ENCODE measurements at places on chromosomes 13 and 19. TPM values are rescaled to one million over a fixed set of nuclear protein-coding genes. Genes with fewer than 3 reads are reported as not detected.

- DNase-seq, result no peak
Measured at GRCh38 chr13:20525144-20525600, 485 bp downstream of the CRYL1 start.

DNA sequence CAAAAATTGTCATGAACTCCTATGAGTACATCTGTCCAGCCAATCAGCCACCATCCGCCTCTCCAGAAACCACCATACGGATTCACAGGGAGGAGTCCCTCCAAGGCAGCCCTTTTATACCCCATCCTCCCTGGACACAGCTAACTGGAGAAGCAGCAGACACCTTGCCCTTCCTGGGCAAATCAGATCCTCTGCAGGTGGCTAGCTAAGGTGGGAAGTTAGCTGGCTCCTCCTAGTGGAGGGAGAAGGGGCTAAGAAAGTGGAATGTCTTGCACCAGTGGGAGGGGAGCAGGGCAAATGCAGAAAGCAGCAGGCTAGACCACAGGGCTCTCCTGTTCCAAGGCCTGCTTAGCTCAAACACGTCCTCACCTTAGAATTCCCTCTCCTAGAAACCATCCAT lies 46.2 kb upstream of the UQCRFS1 start:
- no peak for DNase-seq

- DNase-seq, result no peak
Measured at GRCh38 chr13:113849981-113850721, 13.7 kb downstream of the GAS6 start.

DNA sequence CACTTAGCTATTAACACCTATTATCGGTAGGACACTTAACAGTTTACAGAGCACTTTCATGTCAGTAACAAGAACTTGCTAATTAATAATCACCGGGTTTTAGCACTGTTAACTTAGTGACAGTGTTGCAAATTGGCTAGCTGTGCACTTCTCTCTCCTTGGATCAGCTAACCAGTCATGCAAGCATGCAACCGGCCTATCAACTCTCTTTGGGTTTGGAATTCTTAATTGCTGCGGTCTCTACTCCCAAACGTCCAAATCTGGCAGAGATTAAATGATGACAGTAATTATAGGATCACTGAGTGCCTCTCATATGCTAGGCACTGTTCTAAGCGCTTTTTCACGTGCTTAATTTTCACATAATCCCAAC lies 1.2 kb downstream of the EPS15L1 start:
- no peak for DNase-seq

DNA sequence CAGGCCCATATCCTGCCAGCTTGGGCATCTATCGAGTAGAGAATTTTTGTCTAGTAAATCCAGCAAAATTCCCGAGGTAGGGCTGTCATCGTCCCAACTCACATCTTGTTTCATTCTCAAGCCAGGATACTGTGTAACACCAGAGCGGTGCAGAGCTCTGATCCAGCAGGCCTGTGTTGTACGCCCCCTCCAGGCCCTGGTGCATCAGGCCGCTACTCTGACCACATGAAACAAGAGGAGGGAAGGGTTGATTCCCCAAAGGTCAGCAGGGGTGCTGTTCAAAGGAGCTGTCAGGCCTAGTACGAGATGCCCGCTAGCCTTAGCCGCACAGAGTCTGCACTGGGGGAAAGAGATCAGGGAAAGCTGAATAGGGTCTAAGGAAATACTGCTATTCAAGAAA lies 276.0 kb downstream of the SLC7A1 start:
- no peak for DNase-seq

DNA sequence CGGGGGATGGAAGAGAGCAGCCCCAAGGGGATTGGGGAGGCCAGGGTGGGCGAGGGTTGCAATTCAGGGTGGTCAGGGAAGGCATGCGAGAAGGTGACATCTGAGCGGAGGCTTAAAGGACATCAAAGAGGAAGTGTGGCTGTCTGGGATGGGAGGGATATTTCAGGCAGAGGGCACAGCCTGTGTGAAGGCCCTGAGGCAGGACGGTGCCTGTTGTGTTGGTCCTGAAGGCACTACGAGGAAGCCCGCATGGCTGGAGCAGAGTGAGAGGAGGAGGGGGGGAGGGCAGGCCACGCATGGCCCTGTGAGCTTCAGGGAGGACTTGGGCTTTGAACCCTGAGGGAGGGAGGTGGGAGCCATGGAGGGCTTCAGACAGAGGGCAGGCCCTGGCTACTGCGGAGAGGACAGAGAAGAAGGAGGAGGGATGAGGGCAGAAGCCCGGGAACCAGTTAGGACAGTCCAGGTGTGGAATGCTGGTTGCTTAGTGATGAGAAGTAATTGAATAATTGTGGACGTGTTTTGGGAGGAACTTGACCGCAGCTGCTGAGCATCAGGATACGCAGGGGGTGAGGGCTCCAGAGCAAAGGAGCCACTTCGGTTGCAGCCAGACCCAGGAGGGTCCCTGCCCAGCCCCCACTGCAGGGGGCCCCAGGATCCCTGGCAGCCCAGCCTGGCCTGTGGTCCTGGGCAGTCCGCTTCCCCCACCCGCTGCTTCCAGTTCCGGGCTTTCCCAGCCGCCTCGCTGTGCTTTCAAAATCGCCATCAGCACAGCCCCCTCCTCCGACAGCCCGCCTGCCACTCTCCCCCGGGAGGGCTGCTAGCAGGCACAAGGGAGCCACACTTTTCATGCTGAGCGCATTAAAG lies 6.2 kb downstream of the TLE6 start:
- DNase-seq, result no peak

GRCh38 chr19:49631014-49631588 lies 8.8 kb downstream of the RRAS start:
- no peak for DNase-seq

DNA sequence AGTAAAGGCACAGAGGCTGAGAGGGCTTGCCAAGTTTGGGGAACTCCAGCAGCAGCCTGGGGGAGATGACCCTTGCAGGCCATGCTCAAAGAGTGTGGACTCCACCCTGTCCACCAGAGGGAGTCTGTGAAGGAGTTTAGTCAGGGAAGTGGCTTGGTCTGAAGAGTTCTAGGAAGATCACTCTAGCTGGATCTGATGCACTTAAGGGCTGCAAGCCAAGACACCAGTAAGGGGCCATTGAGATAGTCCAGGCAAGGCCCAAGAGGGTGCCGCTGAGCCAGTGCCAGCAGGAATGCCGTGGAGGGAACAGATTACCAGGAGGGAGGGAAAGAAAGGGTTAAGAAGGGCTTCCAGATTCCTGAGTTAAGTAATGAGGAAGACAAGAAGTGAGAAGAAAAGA lies 68.7 kb downstream of the ZAR1L start:
- DNase-seq, result peak; percentile 88

GRCh38 chr13:21348488-21349120 lies 110.5 kb downstream of the ZDHHC20 start:
- no peak for DNase-seq

GRCh38 chr19:44592451-44592890 lies 20.9 kb upstream of the IGSF23 start:
- DNase-seq, result no peak

- DNase-seq, result no peak
Measured at GRCh38 chr19:1674293-1674679, 21.9 kb upstream of the TCF3 start.

- no peak for DNase-seq
Measured at GRCh38 chr13:34155931-34156607, 338.1 kb downstream of the RFC3 start.

DNA sequence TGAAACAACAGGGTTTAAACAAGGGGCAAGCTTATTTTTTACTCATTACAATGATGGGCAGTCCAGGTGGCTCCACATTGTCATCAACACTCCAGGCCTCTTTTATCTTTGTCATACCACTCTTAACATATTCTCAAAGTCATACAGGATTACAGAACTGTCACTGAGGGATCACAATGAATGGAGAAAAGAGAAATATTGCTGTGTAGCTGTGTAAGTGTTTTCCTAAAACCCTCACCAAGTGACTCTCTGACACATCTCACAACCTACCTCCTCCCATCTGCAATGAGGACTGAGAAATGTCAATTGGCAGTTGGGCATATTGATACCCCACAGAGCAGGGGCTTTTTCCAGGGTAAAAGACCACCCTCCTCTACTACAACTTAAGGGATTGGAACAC lies 562.1 kb downstream of the TBC1D4 start:
- DNase-seq, result no peak

DNA sequence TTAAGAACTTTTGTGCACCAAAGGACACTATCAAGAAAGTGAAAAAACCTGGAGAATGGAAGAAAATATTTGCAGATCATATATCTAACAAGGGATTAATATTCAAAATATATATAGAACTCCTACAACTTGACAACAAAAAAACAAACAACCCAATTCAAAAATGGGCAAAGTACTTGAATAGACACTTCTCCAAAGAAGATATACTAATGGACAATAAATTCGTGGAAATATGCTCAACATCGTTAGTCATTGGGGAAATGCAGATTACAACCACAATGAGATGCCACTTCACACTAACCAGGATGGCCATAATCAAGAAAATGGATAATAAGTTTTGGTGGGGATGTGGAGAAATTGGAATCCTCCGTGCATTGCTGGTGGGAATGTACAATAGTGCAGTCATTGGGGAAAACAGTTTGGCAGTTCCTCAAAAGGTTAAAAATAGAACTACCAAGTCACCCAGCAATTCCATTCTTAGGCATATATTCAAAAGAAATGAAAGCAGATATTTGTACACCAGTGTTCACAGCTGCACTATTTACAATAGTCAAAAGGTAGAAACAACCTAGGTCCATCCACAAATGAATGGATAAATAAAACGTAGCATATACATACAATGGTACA lies 2.2 kb upstream of the LSR start:
- peak; percentile 5 for DNase-seq

GRCh38 chr19:46745521-46746280 lies at the start of gene FKRP:
Gene FKRP (plus strand): TSS chr19:46746057. CDS start chr19:46755451, 9,394 bp downstream.
- DNase-seq, result no peak

DNA sequence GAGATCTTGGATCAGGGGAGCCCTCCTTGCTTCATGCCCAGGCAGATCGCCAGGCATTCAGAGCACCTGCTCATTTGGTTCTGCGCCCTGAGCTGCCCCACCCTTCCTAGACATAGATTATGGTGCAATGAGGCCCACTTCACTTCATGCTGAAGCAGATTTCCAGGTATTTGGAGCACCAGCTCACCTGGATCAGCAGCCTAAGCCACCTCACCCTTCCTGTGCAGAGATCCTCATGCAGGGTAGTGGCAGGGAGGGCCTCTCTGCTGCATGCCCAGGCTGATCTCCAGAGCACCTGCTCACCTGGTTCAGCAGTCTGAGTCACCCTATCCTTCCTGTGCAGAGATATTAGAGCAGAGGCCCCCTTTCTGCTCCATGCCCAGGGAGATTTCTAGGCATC lies 1966.1 kb downstream of the PCDH9 start:
- DNase-seq, result no peak

GRCh38 chr19:3785451-3785937 lies 687 bp downstream of the MATK start:
- DNase-seq, result no peak

GRCh38 chr19:38006361-38007045 lies 99.5 kb downstream of the SIPA1L3 start:
- DNase-seq, result no peak

- no peak for DNase-seq
Measured at GRCh38 chr19:5627395-5627904, 4.6 kb downstream of the SAFB start.

GRCh38 chr13:111337206-111337605 lies 16.8 kb downstream of the TEX29 start:
- DNase-seq, result peak; percentile 30

- no peak for DNase-seq
Measured at GRCh38 chr13:79183231-79183630, 222.8 kb downstream of the RBM26 start.

- DNase-seq, result no peak
Measured at GRCh38 chr19:17025991-17026658, 485 bp downstream of the CPAMD8 start.

- DNase-seq, result no peak
Measured at GRCh38 chr13:44769686-44770085, 193.6 kb upstream of the TSC22D1 start.

DNA sequence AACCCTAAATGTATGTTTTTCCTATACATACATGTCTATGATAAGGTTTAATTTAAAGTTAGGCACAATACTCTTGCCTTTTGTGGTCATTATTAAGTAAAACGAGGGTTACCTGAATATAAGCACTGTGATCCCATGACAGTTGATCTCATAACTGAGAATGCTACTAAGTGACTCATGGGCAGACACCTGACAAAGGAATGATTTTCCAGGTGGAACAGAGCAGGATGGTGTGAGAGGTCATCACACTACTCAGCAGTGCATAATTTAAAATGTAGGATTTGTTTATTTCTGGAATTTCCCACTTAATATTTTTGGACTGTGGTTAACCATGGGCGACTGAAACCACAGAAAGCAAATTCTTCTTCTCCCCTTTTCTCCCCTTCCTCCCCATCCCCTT lies 178.9 kb downstream of the UGGT2 start:
- no peak for DNase-seq

- DNase-seq, result no peak
Measured at GRCh38 chr19:18464646-18465045, 26.7 kb upstream of the ISYNA1 start.

- DNase-seq, result no peak
Measured at GRCh38 chr19:8557642-8558238, 19.5 kb downstream of the MYO1F start.

DNA sequence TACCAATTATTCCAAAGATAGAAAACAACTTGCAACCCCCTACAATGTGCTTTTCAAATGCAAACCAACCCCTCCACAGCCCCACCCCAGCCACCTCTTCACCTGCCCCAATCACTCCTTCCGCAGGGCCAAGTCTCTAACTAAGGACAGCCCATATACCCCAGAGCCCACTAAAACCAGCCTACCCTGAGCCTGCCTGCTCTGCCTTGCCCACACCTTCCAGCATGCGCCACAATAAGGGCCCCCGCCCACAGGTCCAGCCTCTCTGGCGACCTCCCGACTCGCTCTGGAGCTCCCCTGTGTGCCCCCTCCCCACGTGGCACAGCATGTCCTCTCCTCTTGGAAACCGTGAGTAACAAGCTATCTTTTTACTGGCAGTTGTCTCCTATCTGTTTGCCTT lies 42.8 kb upstream of the MEDAG start:
- DNase-seq, result no peak

The ZNF99 gene
- total RNA-seq, result not detected

The GRK1 gene
- 0.24 TPM for total RNA-seq

The MBD3L2 gene
- not detected for total RNA-seq

The TMEM221 gene
- 0.30 TPM for total RNA-seq

The TEX29 gene
- not detected for total RNA-seq

The URAD gene
- total RNA-seq, result not detected

The POSTN gene
- total RNA-seq, result 349 TPM

The FAM83E gene
- total RNA-seq, result 1.1 TPM

The IZUMO1 gene
- total RNA-seq, result not detected

The PSG4 gene
- not detected for total RNA-seq
